GM10248 (cell line): ENCODE measurements at places on chromosomes 3 and 15.

- DNase-seq: peak; percentile 51
Measured at GRCh38 chr3:167750272-167750971, 14.9 kb downstream of the SERPINI1 start.

DNA sequence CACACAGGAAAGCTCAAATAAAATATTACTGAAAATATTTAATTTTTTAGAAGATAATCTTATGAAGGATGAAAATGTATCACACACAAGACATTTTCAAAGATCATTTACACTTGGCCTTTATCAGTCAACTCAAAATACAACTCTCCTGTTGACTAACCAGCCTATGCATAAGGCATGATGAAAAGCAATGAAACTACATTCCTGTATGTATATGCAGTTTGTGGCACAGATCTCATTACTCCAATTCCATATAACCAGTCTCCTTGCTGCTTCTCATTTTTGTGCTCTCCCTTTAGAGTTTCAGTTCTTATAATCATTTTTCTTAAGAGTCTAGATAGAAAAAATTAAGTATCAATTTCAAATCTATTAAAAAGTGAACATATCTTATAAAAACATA, 25.8 kb downstream of the AQR start:
- DNase-seq: no peak

GRCh38 chr3:32186097-32186496, 52.4 kb upstream of the CMTM8 start:
- no peak for DNase-seq

- DNase-seq: no peak
Measured at GRCh38 chr3:62809369-62809768, 65.8 kb downstream of the CADPS start.

DNA sequence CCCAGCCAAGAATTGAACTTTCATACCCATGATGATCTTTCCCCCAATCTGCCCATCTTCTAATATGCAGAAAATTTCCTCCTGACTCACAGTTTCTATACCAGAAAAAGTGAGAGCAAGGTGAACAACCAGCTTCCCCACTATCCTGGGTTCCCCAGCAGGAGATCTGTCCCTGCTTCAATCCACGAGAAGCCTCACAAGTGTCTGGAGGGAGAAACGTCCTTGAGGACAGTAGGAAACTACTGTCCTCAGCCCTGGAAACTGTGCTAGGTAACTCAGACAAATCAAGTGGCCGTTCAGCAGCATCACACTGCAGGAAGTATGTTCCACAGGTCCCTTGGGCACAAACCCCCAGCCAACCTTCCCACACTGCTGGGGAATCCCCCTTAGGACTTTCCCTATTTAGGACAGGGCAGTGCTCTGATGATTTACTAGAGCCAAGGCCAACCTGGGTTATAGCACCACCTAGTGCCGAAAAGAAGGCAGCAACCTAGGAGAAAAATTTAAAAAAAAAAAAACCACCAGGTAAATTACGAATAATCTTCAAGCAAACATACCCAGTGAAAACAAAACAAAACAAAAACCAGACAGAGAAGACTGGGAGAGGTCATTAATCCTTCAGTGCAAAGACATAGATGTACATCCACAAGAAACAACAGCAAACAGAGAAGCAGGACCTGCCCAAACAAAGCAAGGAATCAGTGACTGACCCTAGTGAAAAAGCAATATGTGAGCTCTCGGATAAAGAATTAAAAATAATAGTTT, 36.0 kb downstream of the MORC1 start:
- DNase-seq: peak; percentile 49

DNA sequence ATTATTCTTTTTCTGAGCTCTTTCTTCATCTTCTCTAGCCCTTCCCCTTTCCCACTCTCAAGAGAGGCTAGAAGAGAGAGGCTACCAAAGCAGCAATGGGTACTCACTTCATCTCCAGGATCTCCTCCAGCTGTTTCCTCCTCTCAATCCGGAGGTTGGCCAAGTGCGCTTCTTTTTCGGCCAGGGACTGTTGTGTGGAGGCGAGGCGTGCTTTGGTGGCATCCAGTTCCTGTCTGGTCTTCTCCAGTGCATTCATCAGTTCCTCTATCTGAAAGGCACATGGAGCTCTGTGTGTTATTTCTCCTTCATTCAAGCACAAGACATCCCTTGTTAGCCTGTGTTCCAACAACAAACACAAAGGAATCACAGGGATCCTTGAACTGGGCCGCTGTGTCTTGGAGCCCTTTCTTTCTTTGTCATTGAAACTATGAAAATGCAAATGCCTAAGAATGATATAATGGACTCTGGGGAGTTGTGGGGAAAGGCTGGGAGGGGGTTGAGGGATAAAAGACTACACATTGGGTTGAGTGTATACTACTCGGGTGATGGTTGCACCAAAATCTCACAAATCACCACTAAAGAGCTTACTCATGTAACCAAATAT, 401.3 kb upstream of the WNT5A start:
- no peak for DNase-seq

DNA sequence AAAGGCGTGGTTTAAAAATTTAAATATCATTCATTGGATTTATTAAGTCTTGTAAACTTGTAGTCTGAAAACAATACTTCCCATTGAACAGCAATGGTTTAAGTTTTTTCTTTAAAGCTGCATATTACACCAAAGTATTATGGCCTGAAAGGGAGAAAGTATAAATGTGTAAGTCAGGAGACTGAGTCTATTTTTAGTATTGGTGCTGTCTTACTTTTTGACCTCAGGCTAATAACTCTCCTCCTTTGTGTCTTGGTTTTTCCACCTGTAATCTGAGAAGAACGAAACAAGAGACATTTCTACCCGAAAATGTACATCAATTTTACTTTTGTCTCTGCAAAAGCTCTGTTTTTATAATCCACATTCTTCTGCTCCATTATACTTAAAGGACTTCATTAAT, 7.6 kb downstream of the C15orf61 start:
- no peak for DNase-seq

- DNase-seq: no peak
Measured at GRCh38 chr15:72161361-72162132, 36.0 kb downstream of the GRAMD2A start.

DNA sequence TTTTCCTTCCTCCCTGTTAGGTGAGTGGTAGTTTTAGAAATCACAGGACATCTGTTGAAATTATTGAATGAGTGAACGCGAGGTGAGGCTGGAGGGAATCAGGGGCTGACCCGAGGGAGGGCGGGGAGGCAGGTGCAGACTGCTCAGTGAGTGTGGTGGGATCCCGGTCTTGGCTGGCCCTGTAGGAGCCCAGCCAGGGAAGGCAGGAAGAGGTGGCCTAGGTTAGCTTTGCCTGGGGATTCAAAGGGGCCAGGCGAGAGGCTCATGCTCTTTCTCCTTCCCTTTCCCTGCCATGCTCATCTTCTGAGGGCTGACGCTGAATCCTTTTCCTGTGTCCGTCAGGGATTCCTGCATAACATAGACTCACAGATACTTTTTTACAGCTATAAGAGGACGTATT, 15.1 kb downstream of the CACNA1D start:
- DNase-seq: no peak

DNA sequence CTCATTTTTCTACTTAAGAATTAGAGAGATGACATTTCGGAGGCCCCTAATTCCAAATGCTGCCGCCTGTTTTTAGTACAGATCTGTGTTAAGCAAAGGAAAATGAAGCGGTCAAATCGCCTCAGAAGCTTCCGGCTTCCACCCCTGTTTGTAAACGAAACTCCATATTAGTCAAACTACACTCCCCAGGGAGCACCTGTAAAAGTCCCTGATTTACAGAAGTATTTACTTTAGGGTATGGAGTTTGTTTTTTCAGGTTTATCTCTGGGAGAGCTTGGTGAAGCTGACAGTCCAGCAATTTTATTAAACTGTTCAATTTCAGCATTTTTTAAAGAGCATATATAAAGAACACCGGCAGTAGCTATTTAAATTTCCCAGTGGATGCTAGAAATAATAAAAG, 319.8 kb downstream of the FHIT start:
- DNase-seq: no peak

DNA sequence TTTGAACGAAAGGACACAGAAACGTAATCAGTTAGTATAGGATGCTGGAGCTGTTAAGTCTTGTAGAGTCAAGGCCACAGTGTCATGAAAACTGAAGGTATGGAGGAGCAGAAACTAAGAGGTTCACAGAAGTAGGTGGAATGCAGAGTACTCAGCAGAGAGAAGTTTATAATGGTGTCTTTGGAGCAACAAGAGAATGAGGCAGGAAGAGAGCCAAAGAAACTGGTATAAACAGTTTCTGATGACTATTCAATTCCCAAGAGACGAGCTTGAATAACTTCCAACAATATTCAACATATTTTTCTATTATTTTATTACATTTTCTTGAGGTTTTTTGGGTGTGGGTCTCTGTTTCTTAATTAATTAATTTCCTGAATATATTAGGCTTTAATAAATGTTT, 29.6 kb downstream of the GALK2 start:
- no peak for DNase-seq

- no peak for DNase-seq
Measured at GRCh38 chr3:74045000-74045399, 420.3 kb upstream of the PDZRN3 start.

DNA sequence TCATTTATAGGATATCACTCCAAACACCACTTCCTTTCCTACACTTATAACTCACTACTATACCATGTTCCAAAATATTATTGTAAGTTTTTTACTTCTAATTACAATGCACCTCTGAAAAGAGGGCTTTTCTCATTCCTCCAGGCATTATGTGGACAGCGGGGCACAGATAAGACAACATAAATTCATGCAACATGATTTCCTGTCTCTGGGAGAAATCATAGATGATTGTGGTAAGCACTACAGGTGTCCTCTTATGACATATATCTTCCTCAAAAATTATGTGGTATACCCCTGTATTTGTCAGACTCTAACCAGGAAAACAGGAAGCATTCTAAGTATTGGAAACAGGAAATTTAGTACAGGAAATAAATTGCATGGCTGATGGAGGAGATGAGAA, 45.7 kb upstream of the INO80 start:
- DNase-seq: no peak

DNA sequence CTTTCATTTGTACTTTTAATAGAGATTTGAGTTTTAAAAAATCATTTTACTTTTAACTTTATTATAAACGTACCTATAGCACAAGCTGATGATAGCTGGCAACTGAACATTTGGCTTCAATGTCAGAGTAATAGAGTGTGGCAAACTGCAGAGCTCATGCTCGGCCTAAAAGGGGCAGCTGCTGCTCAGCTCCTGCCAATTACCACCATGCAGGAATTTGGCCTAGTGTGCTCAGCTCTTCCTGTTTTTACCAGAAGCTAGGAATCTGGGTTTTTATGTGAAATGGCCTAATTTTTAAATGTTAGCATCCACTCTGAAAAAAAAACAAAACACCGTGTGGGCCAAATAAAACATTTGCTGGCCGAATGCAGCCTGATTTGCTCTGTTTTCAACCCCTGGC, 1.8 kb downstream of the IFT122 start:
- no peak for DNase-seq

GRCh38 chr3:15292765-15293522, 39.4 kb downstream of the SH3BP5 start:
- DNase-seq: no peak

DNA sequence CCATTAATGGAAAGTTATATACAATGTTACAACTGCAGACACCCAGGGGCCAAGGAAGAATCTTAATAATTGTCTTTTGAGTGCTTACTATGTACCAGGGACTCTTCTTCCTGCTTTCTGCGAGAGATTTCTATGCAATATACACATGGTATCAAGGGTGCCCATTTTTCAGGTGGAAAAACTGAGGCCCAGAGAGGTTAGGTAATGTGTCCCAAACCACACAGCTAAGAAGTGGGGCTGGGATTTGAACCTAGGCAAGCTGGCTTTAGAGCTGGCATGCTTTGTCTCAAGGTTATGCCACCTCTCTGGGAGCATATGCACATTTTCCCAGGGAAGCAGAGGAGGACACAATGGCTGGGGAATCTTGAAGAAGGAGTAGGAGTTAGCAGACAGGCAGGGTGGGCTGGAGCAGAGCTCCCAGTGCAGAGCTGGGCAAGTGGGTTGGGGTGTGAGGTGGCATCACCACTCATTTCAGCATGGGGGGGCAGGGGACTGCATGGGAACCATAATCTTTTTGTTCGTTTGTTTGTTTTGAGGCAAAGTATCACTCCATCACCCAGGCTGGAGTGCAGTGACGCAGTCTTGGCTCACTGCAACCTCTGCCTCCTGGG, 339.8 kb upstream of the LRRFIP2 start:
- DNase-seq: no peak

DNA sequence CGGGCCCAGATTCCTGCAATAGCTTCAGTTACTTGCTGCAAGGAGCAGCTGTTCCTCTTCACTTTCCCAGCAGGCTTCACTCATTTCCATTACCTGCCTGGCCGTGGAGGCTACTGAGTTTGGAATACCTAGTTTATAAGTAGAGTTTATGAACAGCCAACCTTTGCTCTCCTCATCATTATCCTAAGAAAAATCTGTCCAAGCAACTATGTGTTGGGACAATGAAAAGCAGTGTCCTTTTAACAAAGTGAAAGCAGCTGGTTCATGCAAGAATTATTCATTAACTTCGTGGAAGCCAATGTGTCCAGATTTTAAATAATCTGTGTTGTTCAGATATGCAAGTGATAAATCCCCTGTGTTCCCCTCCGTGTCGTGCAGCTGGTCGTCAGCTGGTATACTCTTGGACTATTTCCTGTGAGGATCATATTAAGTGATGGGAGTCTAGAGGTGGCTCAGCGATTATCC, 39.3 kb upstream of the SSR3 start:
- DNase-seq: no peak

DNA sequence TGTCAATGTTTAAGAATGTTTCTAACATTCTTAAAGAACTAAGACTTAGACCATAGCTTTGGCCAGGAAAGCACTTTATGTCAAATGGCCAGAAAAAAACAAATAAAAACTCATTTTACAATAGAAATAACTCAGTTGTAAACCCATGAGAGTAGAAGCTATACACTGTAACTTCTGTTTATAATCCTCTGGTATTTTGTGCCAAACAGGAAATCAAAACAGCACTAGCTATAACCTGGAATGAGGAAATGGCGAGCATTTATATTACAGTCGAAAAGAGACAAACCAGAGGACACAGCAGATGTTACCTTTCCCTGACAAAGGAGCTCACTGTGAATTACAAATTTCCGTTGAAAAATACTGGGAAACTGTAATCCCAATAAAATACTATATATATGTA, 10.3 kb downstream of the GK5 start:
- no peak for DNase-seq

DNA sequence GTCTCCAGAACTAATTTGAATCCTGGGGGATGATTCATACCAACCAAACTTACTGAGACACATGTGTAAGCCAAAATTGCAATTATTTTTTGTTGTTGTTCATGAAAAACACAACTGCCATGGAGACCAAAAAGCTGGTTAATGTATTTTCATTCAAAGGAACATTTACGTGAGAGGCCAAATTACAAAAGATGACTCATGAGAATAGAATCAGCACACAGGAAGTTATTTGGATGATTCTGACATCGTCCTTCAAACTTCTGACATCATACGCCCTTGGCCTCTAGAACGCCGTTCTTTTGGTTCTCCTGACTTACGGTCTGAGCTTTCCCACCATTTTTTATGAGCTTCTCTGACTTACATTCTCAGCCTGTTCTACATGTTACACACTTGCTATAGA, 3.0 kb upstream of the ZNF280D start:
- DNase-seq: no peak
